ENCODE measurements at places on chromosomes 2 and 18.

- no peak overlapping the region for H3K27ac ChIP-seq
- peaks cover 5% of the 10 kb centered on the region for H3K4me1 ChIP-seq
- no peak overlapping the region for H3K4me3 ChIP-seq
- no peaks in the 10 kb centered on the region for H3K27me3 ChIP-seq
Observed at GRCh38 chr18:23032030-23032582, 99.0 kb downstream of the RBBP8 start.

GRCh38 chr2:202317080-202317857 lies 51.7 kb downstream of the NOP58 start:
- H3K36me3 ChIP-seq: peaks cover 2% of the 10 kb centered on the region
- no peak overlapping the region for H3K4me3 ChIP-seq
- H3K4me1 ChIP-seq: no peaks in the 10 kb centered on the region
- no peak for DNase-seq

DNA sequence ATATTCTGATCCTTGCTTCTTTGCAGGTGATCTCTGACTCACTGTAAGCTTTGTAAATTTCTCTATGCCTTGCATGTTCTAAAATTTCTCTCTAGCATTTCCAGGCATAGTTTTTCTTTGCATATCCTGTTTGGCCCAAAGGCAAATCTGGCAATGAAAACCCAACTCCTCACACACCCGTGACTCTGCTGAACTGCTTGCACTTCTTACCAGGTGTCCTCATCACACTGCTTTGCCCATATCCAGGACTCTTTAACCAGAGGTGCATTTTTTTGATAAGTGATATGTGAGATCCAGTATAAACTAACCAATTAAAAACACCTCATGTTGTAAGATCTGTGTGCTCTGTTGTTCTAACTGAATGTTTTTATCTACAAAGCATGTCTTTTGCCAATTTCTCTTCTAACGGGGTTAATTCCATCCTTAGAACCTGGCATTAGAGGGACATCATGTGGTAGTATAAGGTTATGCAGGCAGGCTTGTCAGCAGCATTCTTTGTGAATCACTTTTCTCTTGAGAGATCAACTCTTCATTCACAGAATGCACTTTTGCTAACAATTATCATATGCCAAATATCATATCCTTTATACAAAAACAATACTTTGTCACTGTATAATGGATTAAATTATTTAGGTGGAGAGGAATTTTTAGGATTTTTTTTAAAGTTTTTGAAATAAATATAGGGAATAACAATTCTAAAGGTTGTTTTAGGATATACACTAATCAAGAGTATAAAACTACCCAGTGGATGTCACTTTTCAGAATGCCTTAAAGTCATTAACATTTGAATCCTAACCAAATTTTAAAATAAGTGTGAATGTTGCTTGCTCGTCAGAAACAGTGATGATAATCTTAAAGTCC lies 20.8 kb upstream of the TMX3 start:
- H3K4me1 ChIP-seq: no peaks in the 10 kb centered on the region
- H3K36me3 ChIP-seq: no peaks in the 10 kb centered on the region
- H3K27me3 ChIP-seq: no peaks in the 10 kb centered on the region
- H3K27ac ChIP-seq: no peak overlapping the region
- no peak overlapping the region for H3K4me3 ChIP-seq

DNA sequence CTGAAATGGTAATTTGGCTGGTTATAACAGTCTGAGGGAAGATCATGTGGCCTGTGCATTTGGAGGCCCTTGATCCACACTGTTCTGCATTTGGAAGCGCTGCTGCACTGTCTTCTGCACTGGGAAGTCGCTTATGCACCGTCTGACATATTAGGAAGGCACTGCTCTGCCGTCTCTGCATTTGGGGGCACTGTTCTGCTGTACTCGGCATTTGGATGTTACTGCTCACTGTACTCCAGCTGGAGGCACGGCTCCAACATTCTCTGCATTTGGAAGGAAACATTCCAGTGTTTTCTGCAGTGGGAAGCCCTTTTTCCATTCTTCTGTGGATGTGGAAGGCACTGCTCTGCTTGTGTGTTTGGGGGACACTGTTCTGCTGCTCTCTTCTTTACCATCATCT lies 9.6 kb upstream of the PROM2 start:
- peaks cover 17% of the 10 kb centered on the region for H3K4me1 ChIP-seq
- no peak overlapping the region for H3K27ac ChIP-seq
- H3K27me3 ChIP-seq: no peaks in the 10 kb centered on the region
- DNase-seq: no peak

- peak; percentile 11 for DNase-seq
- H3K4me3 ChIP-seq: peak overlapping the region; percentile 96
- peaks cover 2% of the 10 kb centered on the region for H3K36me3 ChIP-seq
Observed at GRCh38 chr2:230713331-230714135, 891 bp downstream of the CAB39 start.

DNA sequence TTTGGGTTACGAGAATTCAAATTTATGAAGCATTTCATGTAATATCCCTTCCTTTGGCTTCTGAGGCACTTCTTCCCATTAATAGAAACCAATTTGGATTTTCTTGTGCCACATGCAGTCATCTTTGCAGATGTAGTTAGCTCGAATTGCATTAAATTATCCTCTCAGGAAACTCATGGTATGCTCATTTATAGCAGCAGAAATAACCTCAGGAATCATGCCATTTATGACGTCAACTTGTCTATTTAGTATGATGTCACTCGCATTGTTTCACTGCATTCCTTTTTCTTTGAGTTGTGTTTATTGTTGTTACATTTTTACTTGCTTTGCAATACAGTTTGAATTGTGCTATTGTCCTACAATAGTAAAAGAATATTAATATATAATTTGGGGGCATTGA lies 163.8 kb downstream of the RBM43 start:
- no peaks in the 10 kb centered on the region for H3K4me1 ChIP-seq
- H3K4me3 ChIP-seq: no peak overlapping the region
- no peak for DNase-seq
- no peaks in the 10 kb centered on the region for H3K27me3 ChIP-seq
- H3K27ac ChIP-seq: no peak overlapping the region

- no peaks in the 10 kb centered on the region for H3K4me1 ChIP-seq
- DNase-seq: no peak
- H3K27ac ChIP-seq: no peak overlapping the region
Observed at GRCh38 chr2:239626961-239627592, 226.3 kb upstream of the HDAC4 start.

DNA sequence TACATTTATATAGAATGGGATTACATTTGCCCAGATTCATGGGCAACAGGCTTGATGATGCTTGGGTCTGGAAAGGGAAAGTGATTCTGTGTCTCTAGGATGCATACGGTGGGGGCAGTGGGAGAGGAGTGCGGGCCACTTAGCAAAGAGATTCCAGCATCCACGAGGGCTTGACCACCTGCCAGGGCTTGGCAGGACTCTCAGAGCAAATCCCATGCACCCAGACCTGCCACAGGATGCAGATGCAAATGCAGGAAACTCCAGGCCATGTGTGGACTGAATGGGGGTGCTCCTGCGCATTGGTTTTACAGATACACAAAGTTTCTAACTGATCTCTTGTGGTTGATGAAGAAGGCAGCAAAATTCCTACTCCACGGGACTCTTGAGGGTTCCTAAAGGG lies 334.7 kb downstream of the CYRIA start:
- peak overlapping the region; percentile 36 for H3K27ac ChIP-seq
- H3K4me1 ChIP-seq: peaks cover 76% of the 10 kb centered on the region
- DNase-seq: no peak

DNA sequence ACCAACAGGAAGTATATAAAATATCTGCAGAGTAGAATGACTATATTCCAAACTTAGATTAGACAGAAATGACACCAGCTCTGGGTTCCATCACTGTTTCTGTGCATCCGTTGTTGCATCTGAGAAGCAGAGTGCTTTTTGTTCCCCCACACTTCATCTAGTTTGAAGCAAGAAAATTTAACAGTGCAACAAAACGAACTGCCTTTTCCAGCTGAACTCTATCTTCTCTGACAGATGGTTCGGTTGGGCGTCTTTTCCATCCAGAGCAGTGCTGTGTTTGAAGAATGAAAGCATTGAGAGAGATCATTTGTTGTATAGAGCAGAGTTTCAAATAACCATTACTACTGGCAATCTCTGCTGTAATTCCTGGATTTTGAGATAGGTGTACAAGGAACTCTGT lies 757.5 kb downstream of the DPP10 start:
- no peaks in the 10 kb centered on the region for H3K27me3 ChIP-seq
- no peaks in the 10 kb centered on the region for H3K36me3 ChIP-seq
- no peak overlapping the region for H3K4me3 ChIP-seq
- DNase-seq: no peak
- H3K27ac ChIP-seq: no peak overlapping the region
